ENCODE measurements at places on chromosomes 12 and 14. TPM values are rescaled to one million over a fixed set of nuclear protein-coding genes. Genes with fewer than 3 reads are reported as not detected.

DNA sequence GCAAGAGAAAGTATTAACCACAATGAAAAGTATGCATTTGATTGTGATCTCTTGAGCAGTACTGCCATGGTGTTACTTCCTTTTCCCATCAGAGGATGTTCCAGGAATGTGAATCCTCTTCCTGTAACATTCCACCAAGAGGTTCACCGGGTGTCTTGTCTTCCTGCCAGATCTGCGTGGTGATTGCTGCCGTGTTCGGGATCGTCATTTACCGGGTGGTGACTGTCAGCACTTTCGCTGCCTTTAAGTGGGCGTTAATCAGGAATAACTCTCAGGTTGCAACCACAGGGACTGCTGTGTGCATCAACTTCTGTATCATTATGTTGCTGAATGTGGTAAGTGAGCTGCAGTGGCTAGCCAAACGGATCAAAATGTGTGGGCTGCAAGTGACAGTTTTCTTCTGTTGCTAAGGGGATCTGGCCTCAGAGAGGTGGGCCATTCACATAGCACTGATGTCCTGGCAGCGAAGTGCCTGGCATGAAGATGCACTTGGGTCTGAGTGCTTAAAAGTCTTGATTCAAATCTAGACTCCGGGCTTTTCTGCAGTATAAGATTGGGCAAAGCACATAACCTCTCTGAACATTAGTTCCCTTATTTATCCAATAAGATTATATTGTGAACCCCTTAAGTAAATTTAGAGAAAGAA lies 123.4 kb downstream of the SLC5A8 start:
- H3K36me3 ChIP-seq, result no peaks in the 10 kb centered on the region
- DNase-seq, result peak; percentile 61
- H3K4me1 ChIP-seq, result no peaks in the 10 kb centered on the region
- no peak overlapping the region for H3K27ac ChIP-seq

Gene PTCSC3
- total RNA-seq, result not detected

Gene LYZ
- total RNA-seq, result 0.69 TPM

DNA sequence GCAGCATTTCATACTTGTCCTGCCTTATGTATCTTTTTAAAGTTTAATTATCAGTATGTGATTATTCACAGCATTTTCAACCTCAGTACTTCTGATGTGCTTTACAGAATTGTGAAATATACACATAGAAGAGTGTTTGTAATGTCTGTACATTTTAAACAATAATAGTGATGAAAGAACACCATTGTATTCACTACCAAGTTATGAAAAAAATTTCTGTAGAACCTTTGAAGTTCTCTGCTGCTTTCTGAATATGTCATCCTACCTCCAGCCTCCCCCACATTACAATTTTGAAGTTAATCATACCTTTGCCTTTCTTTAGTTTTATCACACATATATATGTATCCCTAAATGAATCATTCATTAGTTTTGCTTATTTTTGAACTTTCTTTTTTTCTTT lies 24.8 kb downstream of the FRMD6 start:
- H3K36me3 ChIP-seq, result no peaks in the 10 kb centered on the region
- H3K27ac ChIP-seq, result no peak overlapping the region
- no peak overlapping the region for H3K4me3 ChIP-seq
- H3K4me1 ChIP-seq, result peaks cover 9% of the 10 kb centered on the region
- DNase-seq, result peak; percentile 57

DNA sequence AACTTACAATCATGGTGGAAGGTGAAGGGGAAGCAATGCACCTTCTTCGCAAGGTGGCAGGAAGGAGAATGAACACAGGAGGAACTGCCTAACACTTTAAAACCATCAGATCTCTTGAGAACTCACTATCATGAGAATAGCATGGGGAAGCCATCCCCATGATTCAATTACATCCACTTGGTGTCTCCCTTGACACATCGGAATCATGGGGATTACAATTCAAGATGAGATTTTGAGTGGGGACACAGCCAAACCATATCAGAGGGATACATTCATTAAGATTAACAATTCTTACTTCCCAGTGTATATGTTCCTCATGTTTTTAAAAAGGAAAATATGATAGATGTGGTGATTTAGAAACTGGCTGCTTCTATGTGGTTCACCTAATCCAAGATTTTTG lies 117.9 kb downstream of the PDE3A start:
- H3K27me3 ChIP-seq, result no peaks in the 10 kb centered on the region

GRCh38 chr14:69287098-69288010 lies 27.4 kb downstream of the GALNT16 start:
- peak; percentile 13 for DNase-seq
- H3K4me1 ChIP-seq, result no peaks in the 10 kb centered on the region
- no peak overlapping the region for H3K4me3 ChIP-seq
- H3K27me3 ChIP-seq, result no peaks in the 10 kb centered on the region

Gene TIMELESS
- total RNA-seq, result 12.8 TPM

DNA sequence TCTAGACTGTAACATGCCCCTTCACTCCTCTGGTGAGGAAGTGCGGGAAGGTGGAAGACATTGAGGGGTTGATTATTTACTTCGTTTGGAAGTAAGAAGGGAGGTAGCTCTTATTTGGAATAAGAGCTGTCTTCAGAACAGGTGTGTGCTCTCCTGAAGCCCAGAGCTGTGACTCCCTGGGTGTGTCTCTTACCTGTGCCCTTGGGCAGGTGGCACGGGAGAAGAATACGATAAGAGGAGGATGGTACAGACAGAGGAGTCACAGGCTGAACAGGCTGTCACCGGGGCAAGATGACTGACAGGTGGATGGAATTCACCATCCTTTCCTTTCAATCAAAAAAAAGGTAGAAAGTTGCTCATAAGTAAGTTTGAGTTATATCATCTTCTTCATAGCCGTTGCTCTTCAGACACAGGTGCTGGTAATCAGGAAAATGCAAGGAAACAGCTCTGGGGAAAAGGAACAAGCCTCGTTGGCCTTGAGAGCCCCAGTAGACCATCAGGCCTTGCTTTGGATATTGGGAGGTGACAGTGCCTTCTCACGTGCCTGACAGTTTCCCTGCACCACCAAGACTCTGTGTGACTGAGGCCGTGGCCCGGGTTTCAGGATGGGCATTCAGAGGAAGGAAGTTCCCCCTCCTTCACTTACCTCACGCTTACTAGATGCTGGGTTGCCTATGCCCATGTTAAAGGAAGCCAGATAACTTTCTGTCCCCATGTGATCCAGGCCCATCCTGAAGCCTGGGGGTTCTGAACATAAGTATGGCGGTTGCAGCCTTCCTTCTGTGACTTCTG lies 120.4 kb downstream of the ETV6 start:
- peaks cover 22% of the 10 kb centered on the region for H3K4me1 ChIP-seq
- no peaks in the 10 kb centered on the region for H3K36me3 ChIP-seq
- H3K27ac ChIP-seq, result no peak overlapping the region
- H3K27me3 ChIP-seq, result no peaks in the 10 kb centered on the region
- DNase-seq, result no peak
- no peak overlapping the region for H3K4me3 ChIP-seq

- H3K27me3 ChIP-seq, result no peaks in the 10 kb centered on the region
- no peaks in the 10 kb centered on the region for H3K36me3 ChIP-seq
- no peak overlapping the region for H3K27ac ChIP-seq
These were observed 56.6 kb downstream of the RNFT2 start for GRCh38 chr12:116794725-116795124.

All from cardiac muscle cell (in vitro differentiated cells and primary cell).